ENCODE measurements at places on chromosomes 1 and 21. TPM values are rescaled to one million over a fixed set of nuclear protein-coding genes. Genes with fewer than 3 reads are reported as not detected.

DNA sequence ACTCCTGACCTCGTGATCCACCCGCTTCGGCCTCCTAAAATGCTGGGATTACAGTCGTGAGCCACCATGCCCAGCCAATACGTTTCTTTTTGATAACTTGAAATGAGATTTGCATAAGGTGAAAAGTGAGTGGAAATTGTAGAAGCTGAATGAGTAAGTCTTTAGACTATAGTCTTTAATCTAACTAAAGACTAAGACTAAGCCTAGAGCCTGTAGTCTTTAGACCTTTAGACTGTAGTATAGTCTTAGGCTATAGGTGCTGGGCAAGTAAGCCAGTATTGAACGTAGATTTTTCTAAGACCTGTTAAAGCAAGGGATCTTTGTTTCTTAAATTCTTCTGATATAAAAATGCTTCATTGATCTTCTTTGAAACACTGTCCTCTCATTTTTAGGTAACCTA lies 12.1 kb downstream of the PPP2R5A start:
- no peaks in the 10 kb centered on the region for H3K4me1 ChIP-seq
- no peak overlapping the region for H3K4me3 ChIP-seq
- no peak for DNase-seq

Gene KCNA2
- total RNA-seq = not detected

Gene TMEM200B
- 1.0 TPM for total RNA-seq

- peak; percentile 89 for DNase-seq
- peaks cover 10% of the 10 kb centered on the region for H3K4me1 ChIP-seq
- peaks cover 19% of the 10 kb centered on the region for H3K27me3 ChIP-seq
- H3K36me3 ChIP-seq = no peaks in the 10 kb centered on the region
- H3K27ac ChIP-seq = no peak overlapping the region
These were observed 3.9 kb upstream of the NUAK2 start for GRCh38 chr1:205325334-205325884.

GRCh38 chr1:7582460-7582972 lies 188.6 kb upstream of the VAMP3 start:
- H3K4me1 ChIP-seq = no peaks in the 10 kb centered on the region
- no peak overlapping the region for H3K27ac ChIP-seq
- no peak for DNase-seq

GRCh38 chr1:215819114-215819513 lies 252.0 kb downstream of the KCTD3 start:
- H3K4me3 ChIP-seq = no peak overlapping the region
- H3K27me3 ChIP-seq = no peaks in the 10 kb centered on the region
- H3K27ac ChIP-seq = no peak overlapping the region
- no peaks in the 10 kb centered on the region for H3K4me1 ChIP-seq

DNA sequence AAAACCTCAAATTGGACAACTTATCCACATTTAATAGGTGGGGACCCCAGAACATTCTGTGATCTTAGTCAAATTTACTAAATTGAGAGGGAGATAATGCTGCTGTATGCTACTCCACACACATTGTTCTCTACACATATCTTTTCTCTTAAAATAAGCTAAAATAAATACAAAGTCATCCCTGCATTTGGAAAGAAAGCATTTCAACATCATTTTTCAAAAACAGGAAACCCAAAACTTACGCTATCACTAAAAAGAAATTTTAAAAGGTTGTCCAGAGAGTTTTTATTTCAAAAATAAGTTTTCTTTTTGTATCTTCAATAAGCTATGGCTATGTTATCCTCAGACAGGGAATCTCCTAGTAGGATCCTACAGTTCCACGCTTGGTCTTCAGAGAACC lies 19.5 kb upstream of the OR6N2 start:
- no peaks in the 10 kb centered on the region for H3K27me3 ChIP-seq
- no peak for DNase-seq
- H3K4me1 ChIP-seq = no peaks in the 10 kb centered on the region
- no peaks in the 10 kb centered on the region for H3K36me3 ChIP-seq
- no peak overlapping the region for H3K27ac ChIP-seq

Gene WNT3A
- not detected for total RNA-seq

Gene FOXO6
- 11.9 TPM for total RNA-seq

GRCh38 chr1:4407851-4408250 lies 246.6 kb upstream of the AJAP1 start:
- no peaks in the 10 kb centered on the region for H3K36me3 ChIP-seq
- H3K4me1 ChIP-seq = no peaks in the 10 kb centered on the region
- no peak overlapping the region for H3K4me3 ChIP-seq
- H3K27me3 ChIP-seq = 0 out of 2 replicates have a peak, but pooled peaks cover 4% of the 10 kb centered on the region
- no peak overlapping the region for H3K27ac ChIP-seq

GRCh38 chr1:209134001-209134400 lies 449.5 kb upstream of the CAMK1G start:
- no peak for DNase-seq
- no peaks in the 10 kb centered on the region for H3K36me3 ChIP-seq

DNA sequence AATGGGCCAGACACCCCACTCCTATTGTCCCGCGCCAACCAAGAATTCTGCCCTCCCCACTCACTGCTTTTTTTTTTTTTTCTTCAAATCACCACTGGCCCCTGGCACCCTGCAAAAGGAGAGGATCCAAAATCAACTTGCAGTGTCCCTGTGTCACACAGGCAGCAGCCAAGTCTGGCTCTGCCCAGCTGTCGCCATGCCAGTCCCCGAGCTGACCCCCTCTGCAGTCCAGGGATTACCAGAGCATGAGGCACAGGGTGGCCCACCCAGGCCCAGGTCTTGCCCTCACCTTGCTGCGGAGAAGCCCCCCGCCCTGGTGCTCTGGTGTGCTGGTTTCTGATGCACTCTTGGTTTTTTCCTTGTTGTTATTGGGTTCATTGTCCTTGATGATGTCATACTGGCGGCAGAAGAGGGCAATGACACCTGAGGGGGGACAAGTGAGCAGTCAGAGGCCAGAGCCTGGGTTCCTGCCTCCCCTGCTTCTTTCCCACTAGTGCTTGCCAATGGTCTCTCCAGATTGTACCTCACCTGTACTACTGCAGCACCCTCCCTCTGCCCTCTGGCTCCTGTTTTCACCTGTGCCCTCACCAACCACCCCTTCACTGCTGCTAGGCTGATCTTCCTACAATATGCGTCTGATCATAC lies 6.2 kb downstream of the FNDC5 start:
- H3K27me3 ChIP-seq = no peaks in the 10 kb centered on the region
- no peak overlapping the region for H3K4me3 ChIP-seq
- peaks cover 68% of the 10 kb centered on the region for H3K36me3 ChIP-seq
- H3K27ac ChIP-seq = no peak overlapping the region

- H3K27me3 ChIP-seq = peaks cover 18% of the 10 kb centered on the region
- no peak overlapping the region for H3K27ac ChIP-seq
- H3K36me3 ChIP-seq = no peaks in the 10 kb centered on the region
- no peaks in the 10 kb centered on the region for H3K4me1 ChIP-seq
These were observed 157.2 kb downstream of the KAZN start for GRCh38 chr1:14755518-14756252.

- H3K4me3 ChIP-seq = no peak overlapping the region
- no peak overlapping the region for H3K27ac ChIP-seq
- H3K36me3 ChIP-seq = no peaks in the 10 kb centered on the region
- peaks cover 3% of the 10 kb centered on the region for H3K27me3 ChIP-seq
- no peak for DNase-seq
- H3K4me1 ChIP-seq = no peaks in the 10 kb centered on the region
These were observed 62.3 kb downstream of the GRIK3 start for GRCh38 chr1:36971852-36972618.

DNA sequence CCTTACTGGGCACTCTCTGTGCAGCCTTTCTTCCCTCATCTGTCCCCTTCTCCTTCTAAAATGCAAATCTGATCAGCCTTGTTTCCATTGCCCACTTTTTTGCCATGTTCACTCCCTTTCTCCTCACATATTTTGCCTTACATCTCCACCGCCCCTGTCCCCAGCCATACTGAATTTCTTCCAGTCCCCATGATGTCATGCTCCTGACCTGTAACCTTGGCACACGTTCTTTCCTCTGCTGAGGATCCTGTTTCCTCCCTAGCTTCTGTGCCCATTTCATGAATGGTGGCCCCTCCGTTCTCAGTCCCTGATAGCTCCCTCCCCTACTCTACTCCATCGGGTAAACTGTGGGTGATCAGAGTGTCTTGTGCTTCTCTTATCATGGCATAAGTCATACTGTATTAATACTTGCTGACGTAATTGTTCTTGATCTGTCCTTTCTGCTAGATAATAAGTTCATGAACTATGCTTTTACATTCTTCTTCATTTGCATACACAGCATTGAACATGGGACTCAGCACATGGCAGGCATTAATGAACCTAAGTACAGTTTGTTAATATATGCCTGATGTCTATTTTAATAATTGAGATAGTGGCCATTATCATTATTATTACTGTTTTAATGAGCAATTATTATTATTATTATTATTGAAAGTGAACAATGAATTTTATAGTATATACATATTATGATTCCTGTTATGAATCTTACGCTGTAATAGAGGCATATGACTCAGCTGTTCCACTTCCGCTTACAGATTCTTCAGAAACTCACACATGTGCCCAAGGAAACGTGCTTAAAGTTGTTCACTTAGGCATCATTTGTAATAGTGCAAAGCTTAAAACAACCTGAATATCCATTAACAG lies 28.5 kb downstream of the MAP3K21 start:
- no peak for DNase-seq
- H3K36me3 ChIP-seq = no peaks in the 10 kb centered on the region
- no peak overlapping the region for H3K4me3 ChIP-seq
- no peak overlapping the region for H3K27ac ChIP-seq

DNA sequence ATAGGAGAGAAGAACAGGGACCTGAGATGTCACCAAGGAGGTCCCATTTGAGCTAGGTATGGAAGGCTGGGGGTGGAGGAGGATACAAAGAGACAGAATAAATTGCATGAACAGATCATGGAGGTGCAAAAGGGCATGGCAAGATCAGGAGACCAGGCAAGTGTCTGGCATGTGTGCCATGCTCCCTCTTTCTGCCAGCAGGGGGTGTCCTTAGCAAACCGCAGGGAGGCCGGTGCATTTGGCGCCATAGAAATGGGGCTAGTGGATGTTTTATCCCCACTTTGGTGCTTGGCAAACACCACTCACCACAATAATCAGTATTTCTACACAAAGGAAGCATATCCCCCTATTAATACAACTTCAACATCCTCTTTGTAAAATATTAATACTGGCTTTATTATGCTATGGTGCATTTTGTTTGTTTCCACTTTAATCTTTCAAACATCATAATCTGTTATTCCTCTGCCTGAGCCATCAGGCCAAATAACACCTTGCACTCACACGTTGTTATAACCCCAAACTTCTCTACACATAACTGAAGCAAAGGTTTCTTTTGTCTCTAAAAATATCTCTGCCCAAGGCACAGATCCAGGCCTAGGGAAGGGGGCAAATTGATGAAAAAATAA lies 25.9 kb downstream of the S100A6 start:
- H3K27me3 ChIP-seq = no peaks in the 10 kb centered on the region
- DNase-seq = peak; percentile 65
- H3K36me3 ChIP-seq = no peaks in the 10 kb centered on the region
- H3K4me3 ChIP-seq = no peak overlapping the region
- H3K27ac ChIP-seq = no peak overlapping the region

DNA sequence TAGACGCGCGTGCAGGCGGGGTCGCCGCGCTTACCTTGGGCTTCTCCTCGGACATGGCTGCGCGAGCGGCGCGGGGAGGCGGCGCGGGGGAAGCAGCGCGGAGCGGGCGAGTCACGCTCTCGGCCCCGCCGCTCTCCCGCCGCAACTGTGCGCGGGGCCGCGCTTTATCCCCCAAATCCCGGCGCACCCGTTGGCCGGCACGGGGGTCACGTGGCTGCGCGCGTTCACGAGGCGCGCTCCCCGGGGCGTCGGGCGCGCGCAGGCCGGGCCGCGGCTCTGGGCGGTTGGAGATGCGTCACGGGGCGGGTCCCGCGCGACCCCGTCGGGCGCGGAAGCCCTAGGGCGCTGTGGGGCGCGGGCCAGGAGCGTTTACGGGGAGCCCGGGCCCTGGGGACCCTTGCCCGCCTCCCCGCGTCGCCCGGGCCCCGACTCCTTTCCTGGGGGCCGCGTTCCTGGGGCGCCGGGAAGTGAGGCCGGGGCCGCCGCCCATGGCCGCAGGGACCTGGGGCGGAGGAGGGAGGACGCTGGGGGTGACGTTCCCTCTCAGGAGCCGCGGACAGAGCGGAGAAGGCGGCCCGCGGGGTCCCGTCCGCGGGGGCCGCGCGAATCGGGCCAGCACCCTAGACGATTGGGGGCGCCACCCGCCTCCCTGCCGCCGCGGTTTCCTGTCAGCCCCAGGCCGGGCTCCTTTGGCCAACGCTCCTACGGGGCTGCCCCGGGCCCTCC lies at the start of gene SUMO3:
TSS of gene SUMO3 (minus strand) at position 149 of the 726 bp plus-strand sequence. CDS start at position 55, 94 bp downstream.
- H3K27ac ChIP-seq = peak within 1 kb of the TSS; percentile 42
- peak; percentile 78 for DNase-seq
- no peaks in the 10 kb centered on the region for H3K27me3 ChIP-seq
- no peaks in the 10 kb centered on the region for H3K4me1 ChIP-seq

Gene UBE2J2
- 109 TPM for total RNA-seq

GRCh38 chr1:7478142-7478790 lies 292.8 kb upstream of the VAMP3 start:
- no peaks in the 10 kb centered on the region for H3K36me3 ChIP-seq
- H3K27ac ChIP-seq = no peak overlapping the region
- no peaks in the 10 kb centered on the region for H3K4me1 ChIP-seq
- peaks cover 15% of the 10 kb centered on the region for H3K27me3 ChIP-seq

Gene PPIAL4G
- total RNA-seq = not detected

- no peak overlapping the region for H3K27ac ChIP-seq
- H3K4me3 ChIP-seq = no peak overlapping the region
- no peaks in the 10 kb centered on the region for H3K4me1 ChIP-seq
- no peak for DNase-seq
- H3K36me3 ChIP-seq = no peaks in the 10 kb centered on the region
These were observed 77.5 kb downstream of the CD34 start for GRCh38 chr1:207833381-207833780.

DNA sequence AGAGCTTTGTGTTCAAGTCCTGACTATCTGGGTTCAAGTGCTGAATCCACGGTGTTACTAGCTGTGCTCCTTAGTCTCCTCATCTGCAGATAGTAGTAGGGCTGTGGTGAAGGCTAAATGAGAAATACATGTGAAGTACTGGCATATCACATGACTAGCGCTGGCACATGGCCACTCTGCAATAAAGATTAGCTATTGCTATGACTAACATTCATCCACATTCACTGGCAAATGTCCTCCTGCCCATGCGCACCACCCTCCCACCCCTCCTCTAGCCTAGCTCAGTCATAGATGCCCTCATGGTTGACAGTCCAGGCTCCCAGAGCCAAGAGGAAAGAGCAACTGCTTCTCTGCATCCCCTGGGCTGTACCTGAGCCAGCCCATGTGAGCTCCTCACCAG lies 8.5 kb upstream of the COL8A2 start:
- no peak overlapping the region for H3K27ac ChIP-seq
- DNase-seq = peak; percentile 54
- no peaks in the 10 kb centered on the region for H3K27me3 ChIP-seq
- no peak overlapping the region for H3K4me3 ChIP-seq
- H3K36me3 ChIP-seq = peaks cover 6% of the 10 kb centered on the region

Gene SH2D2A
- 0.30 TPM for total RNA-seq

DNA sequence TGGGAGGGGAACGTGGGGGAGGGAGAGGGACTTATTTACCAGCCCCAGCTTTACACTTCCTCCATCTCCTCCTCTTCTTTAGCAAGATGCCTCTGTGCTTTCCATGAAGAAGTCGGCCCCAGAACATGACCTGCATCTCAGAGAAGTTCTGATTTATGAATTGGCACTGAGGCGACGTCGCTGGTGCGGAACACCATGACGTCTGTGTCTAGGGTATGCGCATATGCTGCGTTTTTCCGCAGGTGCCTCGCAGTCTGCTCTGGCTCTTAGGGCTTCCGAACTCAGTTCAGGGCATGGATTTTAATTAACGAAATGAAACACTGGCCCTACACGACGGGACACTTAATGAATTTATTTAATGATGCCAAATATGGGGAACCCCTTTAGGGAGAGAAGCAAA lies 510.3 kb downstream of the SMYD3 start:
- no peak overlapping the region for H3K27ac ChIP-seq
- H3K4me1 ChIP-seq = peaks cover 17% of the 10 kb centered on the region
- no peaks in the 10 kb centered on the region for H3K36me3 ChIP-seq
- DNase-seq = no peak
- no peak overlapping the region for H3K4me3 ChIP-seq
